Nasal cavity respiratory epithelium epithelial cell of viscerocranial mucosa (primary cell): ENCODE measurements at places on chromosomes 13 and 19. TPM values are rescaled to one million over a fixed set of nuclear protein-coding genes. Genes with fewer than 3 reads are reported as not detected.

The TBC1D4 gene
- 24.6 and 25.3 TPM in 2 replicates for total RNA-seq

The PRR22 gene
- 0.34 and 0.50 TPM in 2 replicates for total RNA-seq

The LILRA1 gene
- not detected in 2 replicates for total RNA-seq

The ZNF426 gene
- 26.3 and 26.7 TPM in 2 replicates for total RNA-seq

The CRLF1 gene
- 6.5 TPM in 1 of 2 replicates, not detected in the other for total RNA-seq
